ENCODE measurements at places on chromosomes 6 and 20. TPM values are rescaled to one million over a fixed set of nuclear protein-coding genes. Genes with fewer than 3 reads are reported as not detected.

DNA sequence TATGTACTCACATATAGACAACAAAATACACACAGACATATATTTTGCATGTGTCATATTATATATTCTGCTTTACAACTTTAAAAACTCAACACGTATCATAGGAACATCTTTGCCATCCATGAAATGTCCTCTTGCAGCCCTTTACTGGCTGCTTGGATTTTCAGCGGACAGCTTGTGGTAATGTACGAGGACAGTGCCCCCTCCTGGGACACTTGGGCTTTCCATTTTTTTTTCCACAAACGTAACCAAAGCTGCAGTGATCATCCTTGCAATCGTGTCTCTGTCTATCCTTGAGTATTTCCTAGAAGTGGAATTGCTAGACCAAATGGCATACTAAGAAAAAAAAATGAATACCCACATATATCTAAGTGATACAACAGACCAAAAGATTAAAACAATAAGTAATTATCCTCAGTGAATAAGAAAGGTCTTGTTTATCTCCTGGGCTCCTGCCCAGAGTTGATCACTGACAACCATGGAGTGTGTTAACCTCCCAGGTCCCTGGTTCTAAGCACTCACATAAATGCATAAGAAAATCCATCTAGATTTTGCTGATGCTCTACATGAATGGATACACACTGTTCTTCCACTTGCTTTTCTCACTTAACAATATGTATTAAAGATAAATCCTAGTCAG is 18.1 kb downstream of the BPI start:
- peak; percentile 38 for DNase-seq

Gene CAGE1
- total RNA-seq, result not detected

DNA sequence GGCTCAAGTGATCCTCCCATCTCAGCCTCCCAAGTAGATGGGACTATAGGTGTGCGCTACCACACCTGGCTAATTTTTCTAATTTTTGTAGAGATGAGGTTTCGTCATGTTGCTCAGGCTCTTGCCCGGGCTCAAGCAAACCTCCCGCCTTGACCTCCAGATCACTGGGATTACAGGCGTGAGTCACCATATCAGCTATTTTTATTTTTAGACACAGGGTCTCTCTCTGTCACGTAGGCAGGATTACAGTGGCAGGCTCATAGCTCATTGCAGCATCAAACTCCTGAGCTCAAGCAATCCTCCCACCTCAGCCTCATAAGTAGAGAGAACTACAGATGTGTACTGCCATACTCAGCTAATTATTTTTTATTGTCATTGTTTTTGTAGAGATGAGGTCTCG is 41.7 kb downstream of the SLC23A2 start:
- no peak for DNase-seq

DNA sequence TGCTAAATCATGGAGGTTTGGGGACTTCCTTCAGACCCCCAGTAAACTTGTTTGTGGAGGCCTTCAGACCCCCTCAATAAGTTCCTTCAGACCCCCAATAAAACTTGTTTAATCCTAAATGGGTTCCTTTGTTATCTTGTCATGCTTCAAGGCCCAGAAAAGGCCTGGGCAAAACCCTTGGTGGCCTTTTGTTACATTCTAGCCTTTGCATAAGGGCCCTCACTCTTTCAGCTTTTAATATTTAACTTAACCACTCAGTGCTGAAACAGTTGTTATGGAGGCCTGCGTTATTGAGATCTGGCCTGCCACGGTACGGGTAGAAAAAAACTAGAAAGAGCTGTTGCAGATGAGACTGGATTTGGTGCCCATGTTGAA is 4.3 kb upstream of the DYNLRB1 start:
- no peak for DNase-seq

GRCh38 chr6:36754582-36755434 is 57.2 kb downstream of the RAB44 start:
- no peak for DNase-seq

Gene HLA-DRB1
- total RNA-seq, result 53.1 TPM

Gene EYA2
- total RNA-seq, result 5.6 TPM

Gene MAN1A1
- total RNA-seq, result 17.7 TPM

GRCh38 chr6:19477563-19477962 is 359.6 kb upstream of the ID4 start:
- no peak for DNase-seq

Gene PTK7
- total RNA-seq, result 15.2 TPM

Gene HLA-DMA
- total RNA-seq, result 16.5 TPM

Gene TRAPPC3L
- not detected for total RNA-seq

Gene OXT
- total RNA-seq, result not detected

Gene CD109
- total RNA-seq, result 5.3 TPM

GRCh38 chr20:15967334-15967733 is 605.9 kb downstream of the KIF16B start:
- DNase-seq, result no peak

- no peak for DNase-seq
These were observed 116.6 kb downstream of the MRPL14 start for GRCh38 chr6:44010411-44011349.

DNA sequence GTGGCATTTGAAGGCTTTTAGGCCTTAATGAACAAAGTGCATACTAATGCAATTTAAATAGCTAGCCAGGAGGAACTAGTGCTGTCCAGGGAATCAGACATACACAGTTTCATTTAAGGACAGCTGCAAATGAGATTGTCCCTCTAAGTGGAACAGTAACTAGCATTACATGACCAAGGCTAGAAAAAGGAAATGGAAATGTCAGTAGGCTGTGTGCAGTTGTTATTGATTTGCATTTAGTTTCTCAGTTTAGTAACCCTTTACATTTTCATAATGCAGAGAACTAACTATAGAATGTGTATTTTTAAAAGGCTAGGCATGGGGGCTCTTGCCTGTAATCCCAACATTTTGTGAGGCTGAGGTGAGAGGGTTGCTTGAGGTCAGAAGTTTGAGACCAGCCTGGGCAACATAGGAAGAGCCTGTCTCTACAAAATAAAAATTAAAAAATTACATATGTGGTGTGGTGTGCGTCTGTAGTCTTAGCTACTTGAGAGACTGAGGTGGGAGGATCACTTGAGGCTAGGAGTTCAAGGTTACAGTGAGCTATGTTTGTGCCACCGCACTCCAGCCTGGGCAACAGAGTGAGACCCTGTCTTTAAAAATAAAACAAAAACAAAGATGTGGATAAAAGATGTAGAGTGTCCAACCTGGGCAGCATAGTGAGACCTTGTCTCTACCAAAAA is 468.0 kb downstream of the UTRN start:
- no peak for DNase-seq

GRCh38 chr6:31350196-31351032 is 6.6 kb downstream of the HLA-B start:
- no peak for DNase-seq

GRCh38 chr6:150741633-150742200 is 123.8 kb upstream of the MTHFD1L start:
- no peak for DNase-seq

Gene PRPH2
- 5.4 TPM for total RNA-seq

- DNase-seq, result no peak
These were observed 71.9 kb downstream of the GNAS-AS1 start for GRCh38 chr20:58778760-58779159.

GRCh38 chr20:1526896-1527295 is 30.6 kb downstream of the SIRPD start:
- DNase-seq, result no peak

Gene TFAP2A
- total RNA-seq, result 0.19 TPM

DNA sequence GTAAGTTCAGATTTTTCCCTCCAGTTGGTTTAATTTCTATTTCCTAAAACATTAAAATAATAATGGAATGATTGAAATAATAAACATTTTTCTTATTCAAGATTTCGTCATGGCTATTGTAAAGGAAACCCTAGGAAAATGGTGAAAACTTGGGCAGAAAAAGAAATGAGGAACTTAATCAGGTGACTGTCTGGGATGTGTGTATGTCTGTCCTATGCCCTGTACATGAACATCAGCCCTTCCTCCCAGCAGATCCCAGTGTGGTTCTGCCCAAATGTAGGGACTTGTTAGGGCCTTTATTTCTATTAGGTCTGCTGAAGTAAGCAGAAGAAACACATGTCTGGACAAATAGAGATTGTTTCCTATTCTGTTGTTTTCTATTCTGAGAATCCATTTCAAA is 13.1 kb downstream of the RIOK1 start:
- DNase-seq, result no peak

- DNase-seq, result peak; percentile 5
These were observed 91.0 kb downstream of the SCP2D1 start for GRCh38 chr20:18904624-18905023.

- DNase-seq, result no peak
These were observed 8.6 kb upstream of the FAM110A start for GRCh38 chr20:824916-825315.

- no peak for DNase-seq
These were observed 47.6 kb upstream of the REV3L start for GRCh38 chr6:111530667-111531066.

DNA sequence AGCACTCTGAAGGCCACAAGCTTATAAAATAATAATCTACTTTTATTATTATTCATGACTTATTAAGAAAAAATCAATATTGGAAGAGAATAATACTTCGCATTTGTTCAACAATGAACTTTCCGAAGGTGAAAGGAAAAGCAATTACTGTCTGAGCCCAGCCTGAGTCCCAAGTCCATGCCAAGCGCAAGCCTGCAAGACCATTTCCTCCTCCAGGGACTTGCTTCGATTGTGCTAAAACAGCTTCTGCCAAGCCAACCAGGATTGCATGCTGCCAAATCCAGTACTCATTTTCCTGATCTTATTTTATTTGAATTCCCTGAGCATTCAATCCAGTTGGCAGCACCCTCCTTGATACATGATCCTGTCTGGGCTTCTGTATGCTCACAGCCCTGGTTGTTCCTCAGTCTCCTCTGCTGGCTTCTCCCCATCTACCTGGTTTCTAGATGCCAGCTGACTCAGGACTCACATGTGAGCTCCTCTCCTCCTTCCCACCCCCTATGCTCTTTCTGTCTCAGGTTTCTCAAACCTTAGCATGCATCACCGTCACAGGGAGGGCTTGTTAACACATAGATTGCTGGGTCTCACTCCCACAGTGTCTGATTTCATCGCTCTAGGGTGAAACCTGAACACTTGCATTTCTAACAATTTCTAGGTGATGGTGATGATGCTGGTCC is 55.9 kb upstream of the PSMF1 start:
- DNase-seq, result no peak

- no peak for DNase-seq
These were observed 91.0 kb upstream of the MEI4 start for GRCh38 chr6:77561768-77562314.

- no peak for DNase-seq
These were observed 32.7 kb downstream of the CENPW start for GRCh38 chr6:126372626-126373025.
